ENCODE measurements at places on chromosomes 2 and 18.

DNA sequence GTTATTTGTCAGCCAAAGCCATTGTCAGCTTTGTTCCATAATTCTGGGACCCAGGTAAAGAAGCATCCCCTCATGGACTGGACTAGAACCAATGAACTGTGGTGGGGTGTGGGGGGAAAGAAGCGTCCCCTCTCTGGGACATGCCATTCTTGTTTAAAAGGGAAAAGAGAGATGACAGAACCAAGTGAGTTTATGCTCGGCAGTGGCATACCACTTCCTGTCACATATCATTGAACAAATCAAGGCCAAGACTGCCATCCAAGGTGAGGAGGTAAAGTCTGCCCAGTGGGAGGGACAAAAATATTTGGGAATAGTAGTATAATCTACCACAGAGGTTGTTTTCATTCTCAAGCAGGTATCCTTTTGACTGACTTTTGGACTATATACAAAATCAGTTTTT lies 4.7 kb upstream of the GLS start:
- DNase-seq: no peak

DNA sequence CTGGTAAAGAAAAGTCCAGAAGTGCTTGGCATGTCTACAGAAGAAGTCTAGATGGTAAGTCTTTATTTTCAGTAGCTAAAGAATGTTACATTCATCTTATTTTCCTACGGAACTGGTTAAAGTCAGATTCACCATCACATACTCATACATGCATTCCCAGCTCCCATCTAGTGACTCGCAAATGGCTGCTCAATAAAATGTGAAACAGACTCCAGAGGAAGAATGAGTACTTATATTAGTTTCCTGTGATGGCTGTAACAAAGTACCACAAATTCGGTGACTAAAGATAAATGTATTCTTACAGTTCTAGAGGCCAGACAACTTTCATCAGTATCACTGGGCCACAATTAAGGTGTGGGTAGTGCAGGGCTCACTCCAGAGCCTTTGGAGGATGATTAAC lies 797.2 kb downstream of the SATB2 start:
- no peak for DNase-seq

GRCh38 chr2:142629193-142629592 lies 248.3 kb upstream of the KYNU start:
- DNase-seq: no peak

- no peak for DNase-seq
Measured at GRCh38 chr2:219269362-219270054, 9.7 kb upstream of the DNAJB2 start.

GRCh38 chr2:189424961-189425360 lies 16.3 kb upstream of the WDR75 start:
- DNase-seq: no peak

DNA sequence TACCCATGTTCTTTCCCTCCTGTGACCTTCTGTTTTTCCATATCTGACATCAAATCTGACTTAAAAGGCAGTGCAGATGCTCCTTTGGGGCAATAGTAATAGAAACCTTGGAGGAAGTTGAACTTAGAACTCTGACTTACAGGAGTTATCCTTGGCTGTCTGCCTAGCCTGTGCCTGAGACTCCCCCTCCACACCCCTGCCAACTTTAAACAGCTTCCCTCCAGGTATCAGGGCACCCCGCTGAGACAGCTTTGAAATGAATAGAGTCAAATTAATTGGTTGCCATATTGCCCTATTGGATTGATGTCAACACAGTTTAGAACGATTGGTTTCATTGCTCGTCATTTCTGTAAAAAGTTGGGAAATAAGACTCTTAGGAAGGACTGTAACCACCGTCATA lies 322.0 kb downstream of the PRKCE start:
- DNase-seq: no peak

DNA sequence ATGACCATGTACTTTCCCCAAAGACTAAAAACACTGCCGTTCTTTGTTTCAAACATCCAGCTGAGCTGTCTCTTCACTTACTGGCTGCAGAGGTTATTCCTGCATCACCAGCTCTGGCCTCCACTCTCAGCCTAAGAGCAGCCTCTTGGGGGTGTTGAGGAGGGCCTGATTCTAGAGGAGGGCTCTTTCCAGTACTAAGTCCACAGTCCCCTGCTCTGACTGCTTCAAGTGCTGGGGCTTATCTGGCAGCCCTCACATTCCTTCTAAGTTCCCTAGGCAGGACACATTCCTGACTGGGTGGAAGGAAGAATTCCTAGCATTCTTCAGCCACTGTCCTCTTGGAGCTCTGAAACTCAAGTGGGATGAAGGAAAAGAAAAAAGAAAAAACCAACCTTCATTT lies 32.9 kb upstream of the EHBP1 start:
- DNase-seq: peak; percentile 73

- peak; percentile 48 for DNase-seq
Measured at GRCh38 chr2:79622508-79622907, 109.7 kb downstream of the CTNNA2 start.

- no peak for DNase-seq
Measured at GRCh38 chr2:86679036-86679435, 41.1 kb upstream of the RMND5A start.

GRCh38 chr2:226086190-226086589 lies 686.7 kb downstream of the NYAP2 start:
- DNase-seq: no peak

DNA sequence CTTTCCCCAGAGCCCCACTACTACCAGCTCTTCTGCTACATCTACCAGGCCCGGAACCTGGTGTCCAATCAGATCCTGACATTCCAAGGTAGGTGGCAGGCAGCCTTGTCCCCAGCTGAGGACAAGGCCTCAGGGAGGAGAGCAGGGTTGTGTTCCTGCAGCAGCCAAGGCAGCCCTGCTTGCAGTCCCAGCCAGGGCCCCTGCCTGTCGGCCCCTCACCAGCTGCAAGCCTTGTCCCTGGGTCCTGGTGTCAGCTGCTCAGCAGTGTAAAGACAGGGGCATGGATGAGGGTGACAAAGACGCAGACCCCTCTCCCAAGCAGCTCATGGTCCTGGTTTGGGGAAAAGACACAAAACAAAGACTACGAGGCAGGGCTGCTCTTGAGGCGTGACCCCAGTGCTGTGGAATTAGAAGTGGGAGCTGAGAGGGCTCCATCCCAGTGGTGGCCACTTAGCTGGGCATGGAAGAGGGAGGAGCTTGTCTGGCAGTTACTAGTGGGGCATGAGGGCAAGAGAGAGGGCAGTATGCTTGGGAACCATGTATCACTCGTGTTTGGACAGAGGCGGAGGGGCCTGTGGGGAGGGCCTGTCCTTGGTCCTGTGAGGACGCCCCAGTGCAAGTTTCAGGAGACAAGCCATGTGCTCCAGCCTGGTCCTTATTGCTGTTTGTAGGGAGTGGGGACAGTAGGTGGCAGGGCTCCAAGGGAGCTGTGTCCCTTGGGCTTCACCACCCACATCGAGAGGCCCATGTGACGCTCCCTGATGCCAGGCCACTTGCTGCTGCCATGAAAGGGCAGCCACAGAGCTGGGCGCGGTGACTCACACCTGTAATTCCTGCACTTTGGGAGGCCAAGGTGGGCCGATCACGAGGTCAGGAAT lies 47.5 kb downstream of the LMAN2L start:
- no peak for DNase-seq

- no peak for DNase-seq
Measured at GRCh38 chr2:9273486-9274130, 67.0 kb downstream of the ASAP2 start.

DNA sequence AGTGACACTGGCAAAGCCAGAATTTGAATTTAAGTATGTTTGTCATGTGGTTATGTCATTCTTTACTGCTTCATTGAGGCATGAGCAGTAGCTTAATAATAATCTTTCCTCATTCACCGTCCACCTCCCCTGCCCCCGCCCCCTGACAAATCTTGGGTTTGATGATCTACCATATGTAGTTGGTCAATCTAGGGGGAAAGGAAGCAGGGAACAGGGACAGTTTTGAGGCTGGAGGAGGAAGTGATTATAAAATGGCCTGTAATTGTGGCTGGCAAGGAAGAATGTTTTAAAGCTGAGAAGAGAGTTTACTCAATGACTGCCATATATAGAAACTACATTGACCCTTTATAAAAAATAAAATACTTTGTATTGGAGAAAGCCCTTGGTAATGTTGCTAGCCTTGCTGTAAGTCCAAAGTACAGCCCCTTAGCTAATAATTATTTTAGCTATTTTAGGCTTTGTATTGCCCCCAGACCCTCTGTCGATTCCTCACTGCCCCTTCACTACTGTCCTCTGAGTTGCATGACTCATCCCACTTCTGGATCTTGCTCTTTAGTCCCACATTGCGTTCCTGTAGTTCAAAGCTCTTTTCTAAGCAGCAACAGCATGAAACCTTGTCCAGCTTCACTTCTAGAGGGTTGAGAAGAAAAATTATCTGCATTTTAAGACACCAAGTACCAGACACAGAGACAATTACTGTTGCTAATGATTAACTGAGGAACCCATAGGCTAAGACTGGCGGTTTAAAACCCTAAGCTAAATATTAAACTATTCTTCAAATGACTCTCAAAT lies 38.4 kb downstream of the PELI1 start:
- DNase-seq: no peak

- DNase-seq: no peak
Measured at GRCh38 chr2:36802952-36803351, 106.4 kb downstream of the VIT start.

DNA sequence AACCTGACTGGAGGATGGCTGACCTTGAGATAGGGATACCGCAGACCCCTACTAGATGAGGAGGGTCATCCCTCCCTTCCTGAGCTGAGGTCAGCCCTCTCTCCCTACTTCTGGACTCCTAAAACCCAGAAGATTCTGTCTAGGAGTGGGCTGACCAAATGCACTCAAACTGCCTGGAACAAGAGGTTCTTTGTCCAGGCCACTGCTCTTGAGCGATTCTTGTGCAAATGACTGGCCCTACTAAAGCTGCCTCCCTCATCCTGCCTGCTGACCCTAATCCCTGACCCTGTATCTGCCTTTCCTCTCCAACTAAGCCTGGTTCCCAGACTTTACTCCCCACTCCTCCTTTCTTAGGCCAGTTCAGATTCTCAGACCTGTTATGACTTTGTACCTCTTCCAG lies 56.2 kb downstream of the EFR3B start:
- no peak for DNase-seq

DNA sequence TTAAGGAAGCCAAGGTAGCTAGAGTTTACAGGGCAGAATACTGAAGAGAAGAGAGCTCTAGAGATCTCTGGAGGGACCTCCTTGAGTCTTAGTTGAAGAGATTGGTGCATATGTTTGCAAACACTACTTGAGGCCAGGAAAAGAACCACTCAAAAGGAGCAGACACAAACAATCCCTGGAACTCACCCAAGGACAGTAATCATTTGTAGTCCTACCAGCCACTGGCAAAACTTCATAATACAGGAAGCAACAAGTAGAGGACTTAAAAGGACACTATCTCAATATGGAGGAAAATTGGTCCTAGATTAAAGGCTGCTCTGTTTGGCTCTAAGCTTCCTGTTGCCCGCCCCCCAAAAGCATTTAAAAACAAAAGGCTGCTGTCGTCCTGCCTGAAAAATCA lies 46.9 kb upstream of the UBXN4 start:
- DNase-seq: no peak

DNA sequence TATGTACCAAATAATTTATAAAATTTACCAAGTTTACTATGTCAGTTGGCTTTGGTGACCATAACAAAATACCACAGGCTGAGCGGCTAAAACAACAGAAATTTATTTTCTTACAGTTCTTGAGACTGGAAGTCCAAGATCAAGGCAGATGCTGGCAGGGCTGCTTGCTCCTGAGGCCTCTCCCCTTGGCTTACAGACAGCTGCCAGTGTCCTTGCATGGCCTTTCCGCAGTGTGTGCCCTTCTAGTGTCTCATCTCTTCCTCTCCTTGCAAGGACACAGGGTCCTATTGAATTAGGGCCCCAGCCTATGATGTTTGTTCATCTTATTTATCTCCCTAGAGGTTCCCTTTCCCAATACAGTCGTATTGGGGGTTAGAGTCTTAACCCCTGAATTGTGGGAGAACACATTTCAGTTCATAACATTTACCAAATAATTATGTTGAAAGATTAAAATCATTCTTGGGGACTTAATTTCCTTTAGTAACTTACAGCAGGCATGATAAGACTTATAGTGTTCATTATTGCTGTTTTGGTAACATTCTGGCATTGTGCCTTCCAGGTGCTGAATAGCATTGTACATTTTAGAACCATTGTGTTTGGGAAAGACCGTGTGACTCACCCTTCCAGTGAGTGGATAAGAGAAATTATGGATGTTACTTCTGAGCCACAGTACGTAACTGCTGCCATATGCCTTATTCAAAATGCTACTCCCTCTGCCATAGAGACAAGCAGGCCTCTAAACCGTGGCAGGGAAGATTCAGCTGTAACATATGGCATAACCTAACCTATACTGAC lies 317.5 kb downstream of the TMX3 start:
- DNase-seq: no peak

- no peak for DNase-seq
Measured at GRCh38 chr18:12554796-12555388, 103.0 kb downstream of the SPIRE1 start.

DNA sequence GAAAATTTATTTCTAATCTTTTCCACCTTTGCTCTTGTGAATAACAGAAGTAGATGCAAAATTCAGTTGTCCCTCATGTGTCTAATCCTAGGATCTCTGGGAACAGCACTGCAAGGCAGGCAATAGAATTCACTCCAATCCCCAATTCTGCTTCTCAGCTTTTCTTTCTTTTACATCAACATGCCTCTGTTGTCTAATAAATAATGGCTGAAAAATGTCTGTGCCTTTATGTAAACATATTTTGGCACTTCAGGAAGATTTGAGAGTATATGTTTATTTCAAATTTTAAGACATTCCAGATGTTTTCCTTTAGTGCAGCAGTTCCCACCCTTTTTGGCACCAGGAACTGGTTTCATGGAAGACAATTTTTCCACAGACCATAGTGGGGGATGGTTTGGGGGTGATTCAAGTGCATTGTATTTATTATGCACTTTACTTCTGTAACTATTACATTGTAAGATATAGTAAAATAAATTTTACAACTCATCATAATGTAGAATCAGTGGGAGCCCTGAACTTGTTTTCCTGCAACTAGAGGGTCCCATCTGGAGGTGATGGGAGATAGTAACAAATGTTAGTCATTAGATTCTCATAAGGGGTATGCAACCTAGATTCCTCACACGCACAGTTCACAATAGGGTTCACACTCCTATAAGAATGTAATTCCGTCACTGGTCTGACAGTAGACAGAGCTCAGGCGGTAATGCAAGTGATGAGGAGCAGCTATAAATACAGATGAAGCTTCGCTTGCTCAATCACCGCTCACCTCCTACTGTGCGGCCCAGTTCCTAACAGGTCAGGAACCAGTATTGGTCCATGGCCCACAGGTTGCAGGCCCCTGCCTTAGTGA lies 590.3 kb upstream of the CNTNAP5 start:
- DNase-seq: no peak

- DNase-seq: no peak
Measured at GRCh38 chr2:197080578-197081216, 154.2 kb upstream of the PGAP1 start.

All from HS-27A (cell line).